ENCODE measurements at places on chromosomes 1 and 21. TPM values are rescaled to one million over a fixed set of nuclear protein-coding genes. Genes with fewer than 3 reads are reported as not detected.
A peak's percentile ranks its signal among the peaks of the same experiment; 100 is the strongest.

GRCh38 chr1:190226006-190226405 lies 251.7 kb downstream of the BRINP3 start:
- no peaks in the 10 kb centered on the region for H3K36me3 ChIP-seq
- DNase-seq = no peak
- H3K4me3 ChIP-seq = no peak overlapping the region
- no peak overlapping the region for H3K27ac ChIP-seq
- H3K4me1 ChIP-seq = no peaks in the 10 kb centered on the region

DNA sequence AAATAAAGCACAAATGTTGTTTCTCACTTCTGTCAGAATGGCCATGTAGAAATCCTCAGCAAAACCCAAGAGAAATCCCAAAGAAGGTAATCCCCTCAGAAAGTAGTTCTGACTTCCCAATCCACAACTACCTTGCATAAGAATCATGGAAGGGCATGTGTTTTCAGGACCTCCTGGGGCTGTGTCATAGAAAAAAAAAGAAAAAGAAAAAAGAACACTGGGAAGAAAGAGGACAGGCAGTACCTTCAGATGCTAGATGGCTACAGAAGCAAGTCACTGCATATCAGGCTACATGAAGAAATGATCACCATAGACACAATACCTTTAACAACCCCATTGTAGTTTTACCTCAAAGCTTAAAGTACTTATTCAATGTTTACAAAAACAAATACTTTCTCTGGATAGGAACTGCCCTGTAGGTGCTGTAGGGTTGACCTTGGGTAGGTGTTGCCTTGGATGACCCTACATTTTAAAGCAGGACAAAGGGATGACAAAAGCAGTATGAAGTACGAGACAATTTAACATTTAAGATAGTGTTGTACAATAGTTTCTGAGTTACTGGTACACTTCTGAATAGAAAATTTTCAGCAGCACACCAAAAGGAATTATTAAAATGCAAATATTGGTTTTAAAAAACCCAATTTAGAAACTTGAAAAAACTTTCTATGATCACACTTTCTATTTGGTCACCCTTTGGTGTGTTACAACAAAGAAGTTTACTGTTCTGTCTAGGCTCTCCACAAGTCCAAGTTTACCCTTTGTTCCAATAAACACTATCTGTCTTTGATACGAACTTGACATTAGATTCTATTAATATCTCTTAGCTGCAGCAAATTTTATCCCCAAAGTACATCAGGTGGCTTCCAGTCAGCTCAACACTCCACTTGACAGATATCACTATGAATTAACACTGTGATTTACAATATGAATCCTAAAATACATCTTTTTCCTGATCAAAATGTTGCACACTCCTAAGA lies 5.0 kb downstream of the TRIT1 start:
- H3K27ac ChIP-seq = peak overlapping the region; percentile 37
- H3K36me3 ChIP-seq = no peaks in the 10 kb centered on the region
- H3K27me3 ChIP-seq = no peaks in the 10 kb centered on the region
- H3K4me3 ChIP-seq = no peak overlapping the region

- no peak overlapping the region for H3K4me3 ChIP-seq
- H3K36me3 ChIP-seq = no peaks in the 10 kb centered on the region
Measured at GRCh38 chr21:37639756-37640155, 273.2 kb downstream of the DYRK1A start.

DNA sequence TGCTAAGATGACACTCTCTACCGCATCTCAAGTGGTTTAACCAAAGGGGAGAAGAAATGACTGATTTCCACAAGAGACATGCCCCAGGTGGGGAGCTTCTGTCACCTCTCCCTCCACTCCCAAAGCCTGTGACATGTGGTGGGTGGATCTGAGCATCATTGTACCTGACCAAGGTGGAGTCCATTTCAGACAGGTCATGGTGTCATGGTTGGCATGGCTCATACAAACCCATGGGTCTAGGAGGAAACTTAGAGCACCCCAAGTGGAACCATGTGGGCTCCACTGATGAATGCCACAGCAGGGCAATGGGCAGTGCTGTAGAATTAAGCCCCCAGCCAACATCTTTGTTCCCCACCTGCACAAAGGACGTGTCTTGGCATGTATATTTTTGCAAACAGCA lies 131.5 kb upstream of the EDN2 start:
- no peak overlapping the region for H3K27ac ChIP-seq
- no peaks in the 10 kb centered on the region for H3K36me3 ChIP-seq
- no peak for DNase-seq

IL22RA1 gene
- 0.31 TPM for total RNA-seq
